ENCODE measurements at places on chromosomes 11 and 22.

DNA sequence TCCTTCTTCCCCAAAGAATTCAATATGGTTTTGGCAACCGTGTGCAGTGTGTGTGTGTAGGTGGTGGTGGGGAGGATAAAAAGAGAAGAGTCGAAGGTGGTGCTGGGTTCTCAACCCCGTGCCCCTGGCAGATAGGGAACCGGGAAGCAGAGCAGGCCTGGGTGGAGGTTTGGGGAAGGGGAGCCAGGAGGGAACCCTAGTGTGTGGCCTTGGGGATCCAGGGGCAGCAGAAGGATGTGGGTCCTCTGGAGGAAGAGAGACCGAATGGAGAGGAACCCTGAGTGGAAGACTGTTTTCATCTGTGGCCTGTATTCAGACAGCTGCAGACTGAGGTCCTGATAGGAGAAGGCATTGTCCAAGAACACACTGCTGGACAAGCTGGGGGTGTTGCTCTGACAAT, 73.3 kb upstream of the B3GAT1 start:
- DNase-seq, result no peak

DNA sequence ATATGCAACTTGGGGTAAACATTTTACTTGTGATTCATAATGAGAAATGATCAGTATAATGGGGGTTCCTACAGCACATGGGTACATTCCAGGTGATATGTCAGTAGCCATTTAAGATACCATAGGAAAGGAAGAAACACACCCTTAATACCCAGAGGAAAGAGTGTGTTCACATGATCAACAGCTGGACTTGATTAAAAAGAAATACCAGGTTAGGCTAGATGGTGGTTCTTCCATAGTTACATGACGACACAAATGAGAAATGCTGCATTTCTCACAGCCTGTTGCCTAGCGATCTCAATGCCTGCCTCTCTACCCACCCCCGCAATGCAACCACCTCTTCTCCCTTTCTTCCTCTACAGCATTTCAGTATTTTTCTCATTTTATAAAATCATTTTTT, 96.8 kb downstream of the TTC28 start:
- DNase-seq, result no peak

GRCh38 chr11:68867066-68867465, 25.4 kb upstream of the CPT1A start:
- no peak for DNase-seq

- no peak for DNase-seq
Observed at GRCh38 chr11:110431051-110431672, 1.4 kb downstream of the FDX1 start.

- no peak for DNase-seq
Observed at GRCh38 chr11:116701876-116702275, 70.9 kb downstream of the BUD13 start.

DNA sequence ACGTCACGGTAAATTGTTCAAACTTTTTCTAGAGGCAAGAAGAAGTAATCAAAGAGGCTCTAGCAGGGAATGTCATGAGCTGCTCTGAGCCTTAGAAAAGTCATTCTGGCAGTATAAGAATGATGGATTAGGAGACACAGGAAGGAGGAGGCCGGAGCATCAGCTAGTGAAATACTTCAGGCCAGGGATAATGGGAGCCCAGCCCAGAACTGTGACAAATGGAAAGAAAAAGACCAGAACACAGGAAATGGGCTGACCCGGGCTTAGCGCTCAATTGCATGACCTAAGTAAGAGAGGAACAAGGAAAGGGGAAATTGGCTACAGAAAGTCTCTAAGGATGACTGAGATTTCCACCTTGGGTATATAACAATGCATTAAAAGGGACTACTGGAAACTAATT, 108.6 kb downstream of the LARGE1 start:
- no peak for DNase-seq
